ENCODE measurements at places on chromosomes 7 and 10. TPM values are rescaled to one million over a fixed set of nuclear protein-coding genes. Genes with fewer than 3 reads are reported as not detected.

The RHOBTB1 gene
- total RNA-seq: 7.0 TPM

The CCDC172 gene
- total RNA-seq: not detected

The SYT15 gene
- 2.8 TPM for total RNA-seq

The GPR15LG gene
- total RNA-seq: not detected

The CPA5 gene
- not detected for total RNA-seq

The NODAL gene
- not detected for total RNA-seq

The EBLN1 gene
- total RNA-seq: 0.19 TPM

The VIPR2 gene
- total RNA-seq: 0.02 TPM

The HOXA4 gene
- total RNA-seq: 2.8 TPM

The OR6V1 gene
- total RNA-seq: not detected

The CCDC3 gene
- total RNA-seq: 0.95 TPM

The DNAH11 gene
- total RNA-seq: 0.26 TPM

The ATRNL1 gene
- total RNA-seq: 0.25 TPM

The CYP2E1 gene
- 0.19 TPM for total RNA-seq

The NUTM2E gene
- total RNA-seq: 0.39 TPM

The ITIH2 gene
- total RNA-seq: 0.32 TPM

The MYH16 gene
- 0.88 TPM for total RNA-seq

The HTRA1 gene
- 64.7 TPM for total RNA-seq

The PPP1R9A gene
- total RNA-seq: 5.7 TPM

The AKR1C4 gene
- 0.18 TPM for total RNA-seq

The EPHB4 gene
- total RNA-seq: 45.6 TPM

The SPOCK2 gene
- total RNA-seq: 0.52 TPM

The NPY gene
- not detected for total RNA-seq

The FAM180A gene
- total RNA-seq: not detected

The CPVL gene
- total RNA-seq: not detected

The CCDC201 gene
- total RNA-seq: not detected

The NPFFR1 gene
- 0.01 TPM for total RNA-seq

The IFIT2 gene
- 3.2 TPM for total RNA-seq

The OPN1SW gene
- total RNA-seq: not detected

The PRKAG2 gene
- total RNA-seq: 41.5 TPM

The CPED1 gene
- total RNA-seq: not detected

The DPYSL4 gene
- total RNA-seq: 16.6 TPM

The LIPK gene
- total RNA-seq: not detected

The CPA2 gene
- not detected for total RNA-seq

The CXCL12 gene
- total RNA-seq: 0.19 TPM

The C10orf105 gene
- total RNA-seq: not detected

The AKR1C2 gene
- 3,442 TPM for total RNA-seq

The CCM2 gene
- total RNA-seq: 39.4 TPM

The FAM200A gene
- total RNA-seq: 4.6 TPM

The LRRC18 gene
- total RNA-seq: not detected

The CALHM1 gene
- not detected for total RNA-seq

The SFTPD gene
- total RNA-seq: 0.44 TPM

The CHRM2 gene
- not detected for total RNA-seq

The ZFYVE27 gene
- 27.7 TPM for total RNA-seq

The MRC1 gene
- 0.02 TPM for total RNA-seq

The NEUROD6 gene
- not detected for total RNA-seq

The BAMBI gene
- total RNA-seq: 18.9 TPM

The SOSTDC1 gene
- not detected for total RNA-seq

The EGR2 gene
- 0.86 TPM for total RNA-seq

The ST8SIA6 gene
- 0.13 TPM for total RNA-seq

The AGR2 gene
- 155 TPM for total RNA-seq

Measured in A549 treated with DMSO at 1 μM for 4 hours (cell line).